Activated CD8-positive, alpha-beta memory T cell treated with anti-CD3 and anti-CD28 coated beads, Interleukin-2, amount 50 U/mL, for 4 hours (primary cell): ENCODE measurements at places on chromosomes 13 and 19.

- DNase-seq: no peak
Measured at GRCh38 chr19:51129716-51130115, 5.0 kb downstream of the SIGLEC9 start.

DNA sequence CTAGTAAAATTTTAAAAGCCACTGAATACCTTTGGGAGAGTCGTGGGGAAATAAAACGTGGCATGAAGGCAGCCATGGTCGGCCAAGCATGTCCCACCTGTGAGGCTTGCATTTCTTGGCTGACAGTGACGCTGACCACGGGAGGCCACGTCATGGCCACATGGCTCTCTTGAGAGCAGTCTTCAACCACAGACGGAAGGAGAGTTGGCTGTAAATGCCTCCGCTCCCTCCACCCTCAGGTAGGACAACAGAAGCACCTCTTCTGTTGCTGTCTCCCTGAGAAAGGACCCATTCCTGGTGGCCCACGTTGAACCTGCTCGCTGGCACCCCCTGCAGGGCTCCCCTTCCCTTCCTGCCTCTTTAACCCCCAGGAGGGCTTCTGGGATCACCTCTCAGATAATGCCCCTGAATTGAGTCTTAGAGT lies 10.6 kb upstream of the LRRC25 start:
- no peak for DNase-seq

DNA sequence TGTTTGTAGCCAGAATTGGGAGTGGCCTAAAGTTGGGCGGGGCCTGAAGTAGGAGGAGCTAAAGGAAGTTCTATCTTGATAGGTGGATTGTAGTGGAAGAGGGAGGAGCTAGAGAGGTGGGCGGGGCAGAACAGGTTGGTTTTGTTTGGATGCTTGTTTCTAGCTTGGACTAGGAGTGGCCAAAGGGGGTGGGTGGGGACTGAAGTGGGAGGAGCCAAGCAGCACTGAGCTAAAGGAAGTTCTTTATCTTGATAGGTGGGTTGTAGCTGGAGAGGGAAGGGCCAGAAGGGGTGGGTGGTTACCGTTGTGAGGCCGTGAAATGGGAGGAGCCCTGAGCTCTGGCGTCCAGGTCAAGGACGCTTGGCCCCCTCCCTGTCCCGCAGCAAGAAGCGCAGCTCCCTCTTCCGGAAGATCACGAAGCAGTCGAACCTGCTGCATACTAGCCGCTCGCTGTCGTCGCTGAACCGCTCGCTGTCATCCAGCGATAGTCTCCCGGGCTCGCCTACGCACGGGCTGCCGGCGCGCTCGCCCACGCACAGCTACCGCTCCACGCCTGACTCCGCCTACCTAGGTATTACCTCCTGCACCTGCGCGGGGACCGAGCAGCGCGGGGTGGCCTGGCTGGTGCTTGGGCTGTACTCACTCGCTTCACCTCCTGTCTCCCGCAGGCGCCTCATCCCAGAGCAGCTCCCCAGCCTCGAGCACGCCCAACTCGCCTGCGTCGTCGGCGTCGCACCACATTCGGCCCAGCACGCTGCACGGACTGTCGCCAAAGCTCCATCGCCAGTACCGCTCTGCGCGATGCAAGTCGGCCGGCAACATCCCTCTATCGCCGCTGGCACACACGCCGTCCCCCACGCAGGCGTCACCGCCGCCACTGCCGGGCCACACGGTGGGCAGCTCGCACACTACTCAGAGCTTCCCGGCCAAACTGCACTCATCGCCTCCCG lies 8.0 kb downstream of the DNASE2 start:
- DNase-seq: peak; percentile 65

DNA sequence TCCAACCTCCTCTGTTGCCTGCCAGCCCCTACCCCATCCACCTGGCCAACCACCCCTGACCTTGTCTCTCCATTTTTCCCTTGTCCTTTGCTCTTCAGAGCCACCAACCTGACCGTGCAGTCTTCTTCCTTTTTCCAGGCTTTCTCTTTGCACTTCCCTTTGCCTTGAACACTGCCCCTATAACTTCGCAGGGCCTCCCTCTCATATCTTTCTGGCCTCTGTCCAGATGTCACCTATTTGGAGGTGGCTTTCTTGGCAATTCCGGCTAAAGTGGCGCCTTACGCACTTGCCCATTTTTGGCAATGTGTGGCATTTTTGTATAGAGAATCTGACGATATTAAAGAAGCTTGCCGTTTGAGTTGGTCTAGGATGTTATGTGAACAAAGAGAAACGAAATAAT lies 844 bp downstream of the ZNF543 start:
- no peak for DNase-seq

DNA sequence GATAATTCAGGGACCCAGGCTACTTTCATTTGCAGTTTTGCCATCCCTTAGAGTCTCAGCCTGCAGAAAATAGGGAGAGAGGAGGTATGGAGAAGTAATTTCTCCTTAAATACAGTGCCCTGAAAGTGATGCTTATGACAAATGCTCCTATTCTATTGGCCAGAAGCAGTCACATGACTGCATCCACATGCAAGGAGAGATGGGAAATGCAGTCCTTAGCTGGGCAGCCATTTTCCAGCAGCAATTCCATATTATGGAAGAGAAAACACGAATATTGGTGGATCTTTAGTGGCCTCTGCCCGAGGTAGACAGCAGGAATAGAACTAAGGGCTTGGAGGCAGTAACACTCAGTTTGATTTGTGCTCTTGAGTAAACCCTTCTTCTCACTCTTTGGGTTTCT lies 39.4 kb downstream of the VAV1 start:
- no peak for DNase-seq

GRCh38 chr19:42175952-42176648 lies 41.4 kb downstream of the DEDD2 start:
- no peak for DNase-seq

DNA sequence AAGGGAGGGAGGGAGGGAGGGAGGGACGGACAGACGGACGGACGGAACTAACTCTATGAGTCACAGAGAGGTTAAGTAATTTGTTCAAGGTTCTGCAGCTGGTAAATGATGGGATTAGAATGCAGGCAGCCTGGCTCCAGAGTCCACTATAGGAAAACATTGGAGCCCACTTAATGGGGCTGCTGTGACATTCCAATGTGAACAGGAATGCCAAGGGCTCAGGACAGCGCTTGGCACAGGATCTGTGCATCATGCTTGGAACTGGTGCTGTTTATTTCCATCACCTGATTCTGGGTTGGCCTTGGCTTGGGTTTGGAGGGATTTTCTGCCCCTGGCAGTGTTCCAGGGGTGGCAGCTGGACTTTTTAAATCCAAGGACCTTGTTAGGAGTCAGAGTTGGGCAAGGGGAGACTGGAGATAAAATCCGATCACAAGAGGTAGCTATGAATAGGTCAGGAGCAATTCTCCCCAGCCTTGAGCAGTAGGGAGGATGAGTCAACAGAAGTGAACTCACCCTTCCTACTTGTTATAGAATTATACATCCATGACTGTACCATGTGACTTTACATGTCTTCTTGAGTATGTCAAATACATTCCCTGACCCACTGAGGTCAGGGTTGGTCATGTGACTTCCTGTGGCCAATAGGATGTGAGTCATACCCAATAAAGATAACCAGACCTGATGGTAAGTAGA lies 7.8 kb upstream of the HIF3A start:
- no peak for DNase-seq

- no peak for DNase-seq
Measured at GRCh38 chr13:39324806-39325311, 278.1 kb downstream of the LHFPL6 start.

DNA sequence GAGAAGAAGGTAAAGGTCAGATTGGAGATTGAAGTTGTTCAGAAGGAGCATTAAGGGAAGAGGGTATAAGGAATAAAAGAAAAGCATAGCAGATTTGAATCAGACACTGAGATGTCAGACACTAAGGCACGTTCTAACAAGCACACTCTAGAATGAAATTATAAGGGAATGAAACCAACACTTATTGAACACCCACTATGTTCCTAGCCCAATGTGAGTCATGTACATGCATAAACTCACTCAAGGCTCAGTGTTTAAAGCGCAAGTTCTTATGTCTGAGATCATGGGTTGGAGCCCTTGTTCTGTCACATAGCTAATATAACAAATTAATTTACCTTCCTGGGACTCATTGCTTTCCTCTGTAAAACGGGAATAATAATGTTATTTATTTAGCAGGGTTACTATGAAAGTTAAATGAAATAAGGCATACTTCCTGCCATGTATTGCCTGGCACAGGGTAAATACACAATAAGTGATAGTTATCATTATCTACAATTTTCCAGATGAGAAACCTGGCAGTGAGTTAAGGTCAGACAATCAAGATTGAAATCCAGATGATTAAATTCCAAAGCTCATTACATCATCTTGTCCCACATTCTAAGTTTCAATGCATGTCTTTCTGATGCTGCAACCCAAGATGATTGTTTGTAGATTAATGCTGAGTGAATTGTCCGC lies 68.3 kb upstream of the DACH1 start:
- no peak for DNase-seq

- no peak for DNase-seq
Measured at GRCh38 chr13:48201044-48201443, 32.0 kb upstream of the ITM2B start.

DNA sequence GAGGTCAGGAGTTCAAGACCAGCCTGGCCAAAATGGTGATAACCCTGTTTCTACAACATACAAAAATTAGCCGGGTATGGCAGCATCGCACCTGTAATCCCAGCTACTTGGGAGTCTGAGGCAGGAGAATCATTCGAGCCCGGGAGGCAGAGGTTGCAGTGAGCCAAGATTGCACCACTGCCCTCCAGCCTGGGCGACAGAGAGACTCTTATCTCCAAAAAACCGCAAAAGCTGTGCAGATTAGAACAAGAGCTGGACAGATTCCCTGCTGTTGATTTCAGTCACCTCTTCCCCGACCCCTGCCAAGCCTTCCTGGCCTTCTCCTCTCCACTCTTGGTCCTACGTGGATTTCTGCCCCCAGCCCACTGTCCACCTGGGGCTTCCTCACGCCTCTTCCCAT lies 8.3 kb downstream of the CAMSAP3 start:
- no peak for DNase-seq

DNA sequence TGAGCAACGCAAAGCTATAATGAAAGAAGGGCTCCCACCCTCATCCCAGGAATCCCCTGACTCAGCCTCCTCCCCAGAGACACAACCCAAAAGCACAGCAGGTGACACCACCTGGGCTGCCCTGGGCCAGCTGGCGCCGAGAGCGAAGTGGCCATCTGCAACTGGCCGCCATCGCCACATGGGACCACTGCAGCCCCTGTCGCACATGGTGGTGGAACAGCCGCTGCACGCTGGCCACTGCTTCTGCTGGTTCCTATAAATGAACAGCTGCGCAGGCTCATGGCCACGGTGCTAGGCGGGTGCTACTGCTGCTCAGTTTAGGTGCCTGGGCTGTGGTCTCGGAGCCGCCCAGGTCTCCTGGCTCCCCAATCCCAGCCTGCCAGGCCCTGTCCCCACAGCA lies 11.6 kb upstream of the ISYNA1 start:
- DNase-seq: no peak

GRCh38 chr13:89687066-89687465 lies 1660.4 kb upstream of the MIR17HG start:
- no peak for DNase-seq

DNA sequence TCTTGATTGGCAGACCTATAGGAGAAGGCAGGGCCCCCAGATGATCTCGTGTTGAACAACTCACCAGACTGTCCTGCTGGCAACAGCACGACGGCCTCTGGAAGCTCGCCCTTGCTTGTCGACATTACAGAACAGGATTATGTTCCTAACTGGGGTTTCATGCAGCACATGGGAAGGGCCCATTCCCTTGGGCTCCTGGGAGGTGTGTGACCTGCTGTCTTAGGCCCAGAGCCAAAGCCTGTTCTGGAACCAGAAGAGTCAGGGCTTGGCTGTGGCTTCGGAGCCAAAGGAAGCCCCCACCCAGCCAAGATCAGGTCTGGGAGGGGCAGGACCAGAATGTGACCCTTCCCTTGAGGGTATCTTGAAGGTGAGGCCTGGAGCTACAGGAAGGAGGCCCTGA lies 36.9 kb downstream of the RGCC start:
- no peak for DNase-seq

- DNase-seq: no peak
Measured at GRCh38 chr13:94228763-94229162, 250.7 kb downstream of the DCT start.

DNA sequence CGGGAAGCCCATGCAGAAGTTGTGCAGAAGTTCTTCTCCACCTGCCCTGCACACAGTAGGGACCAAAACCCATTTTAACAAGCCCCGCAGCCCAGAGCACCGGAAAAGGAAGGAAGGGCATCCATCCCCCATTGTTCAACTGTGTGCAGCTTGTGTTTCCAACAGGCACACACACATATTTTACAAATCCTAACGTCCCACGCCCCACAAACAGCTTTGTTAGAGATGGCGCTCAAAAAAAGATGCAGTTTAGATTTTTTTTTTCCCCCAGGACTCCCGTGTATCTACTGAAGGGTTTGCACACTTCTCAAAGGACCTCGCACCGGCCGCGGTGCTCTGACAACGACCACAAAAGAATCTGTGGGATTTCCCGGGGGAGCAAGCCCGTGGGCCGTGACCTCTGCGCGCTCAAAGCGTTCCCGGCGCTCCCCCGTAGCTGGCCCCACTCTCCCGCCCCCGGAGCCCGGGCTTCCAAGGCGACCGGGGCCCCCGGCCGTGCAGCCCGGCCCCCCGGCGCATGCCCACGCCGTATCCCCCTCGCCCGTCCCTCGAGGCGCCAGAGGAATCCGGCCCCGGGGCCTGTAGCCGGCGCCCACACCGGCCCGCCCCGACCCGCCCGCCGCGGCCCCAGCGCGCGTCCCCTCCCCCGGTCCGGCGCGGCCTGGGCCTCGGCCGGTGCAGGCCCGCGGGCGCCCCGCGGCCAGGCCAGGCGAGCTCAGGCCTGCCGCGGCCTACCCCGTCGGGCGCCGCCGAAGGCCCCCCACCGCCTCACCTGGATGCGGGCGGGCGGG lies 523 bp downstream of the ELAVL1 start:
- no peak for DNase-seq

DNA sequence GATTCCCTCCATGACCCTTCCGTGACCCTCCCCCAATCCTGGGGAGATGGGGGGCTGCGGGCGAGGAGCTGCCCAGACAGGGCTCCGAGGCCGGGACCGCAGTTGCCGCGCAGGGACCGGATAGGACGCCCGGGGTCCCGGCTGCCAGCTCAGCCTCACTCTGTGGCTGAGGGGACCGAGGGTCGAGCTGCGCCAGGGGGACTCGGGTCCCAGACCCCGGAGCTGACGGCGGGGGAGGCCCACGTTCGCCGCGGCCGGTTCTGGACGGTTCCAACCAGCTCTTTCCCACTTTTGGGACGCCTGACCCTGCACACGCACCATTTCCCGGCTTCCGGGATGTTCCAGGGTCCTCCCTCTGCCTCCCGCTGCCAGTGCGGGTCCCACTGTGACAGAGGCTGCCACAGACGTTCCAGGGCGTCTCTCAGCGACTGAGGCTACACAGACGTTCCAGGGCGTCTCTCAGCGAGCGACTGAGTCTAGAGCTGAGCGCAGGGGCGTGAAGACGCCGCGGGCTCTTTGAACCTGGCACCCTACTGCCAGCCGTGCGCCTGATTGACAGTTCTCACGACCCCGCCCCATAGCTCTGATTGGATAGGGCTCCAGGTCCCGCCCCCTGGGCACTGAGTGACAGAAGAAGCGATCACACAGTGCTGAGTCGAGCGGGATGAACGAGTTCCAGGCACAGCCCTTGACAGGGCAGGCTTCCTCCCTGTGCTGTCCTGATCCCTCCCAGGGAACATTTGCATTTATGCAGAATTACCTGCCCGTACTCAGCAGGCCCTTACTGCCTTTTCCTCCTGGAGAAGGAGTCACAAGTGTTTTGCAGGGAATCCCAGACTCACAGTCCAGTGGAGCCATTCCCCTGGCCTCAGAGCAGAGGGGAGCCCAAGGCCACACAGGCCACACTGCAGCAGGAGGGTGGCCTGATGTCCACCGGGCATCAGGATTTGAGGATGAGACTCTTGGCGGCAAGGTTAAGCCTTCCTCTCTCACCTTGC lies at the start of gene ZNF563:
ZNF563 (minus strand) TSS at position 472 of the 998 bp plus-strand sequence; CDS start at position 321, 151 bp downstream.
- peak; percentile 98 for DNase-seq
